ENCODE measurements at places on chromosomes 5 and 9.

- no peak for DNase-seq
Measured at GRCh38 chr5:80986382-80986781, 26.2 kb downstream of the RASGRF2 start.

GRCh38 chr5:71957292-71957898 lies 149.9 kb upstream of the MAP1B start:
- no peak for DNase-seq

DNA sequence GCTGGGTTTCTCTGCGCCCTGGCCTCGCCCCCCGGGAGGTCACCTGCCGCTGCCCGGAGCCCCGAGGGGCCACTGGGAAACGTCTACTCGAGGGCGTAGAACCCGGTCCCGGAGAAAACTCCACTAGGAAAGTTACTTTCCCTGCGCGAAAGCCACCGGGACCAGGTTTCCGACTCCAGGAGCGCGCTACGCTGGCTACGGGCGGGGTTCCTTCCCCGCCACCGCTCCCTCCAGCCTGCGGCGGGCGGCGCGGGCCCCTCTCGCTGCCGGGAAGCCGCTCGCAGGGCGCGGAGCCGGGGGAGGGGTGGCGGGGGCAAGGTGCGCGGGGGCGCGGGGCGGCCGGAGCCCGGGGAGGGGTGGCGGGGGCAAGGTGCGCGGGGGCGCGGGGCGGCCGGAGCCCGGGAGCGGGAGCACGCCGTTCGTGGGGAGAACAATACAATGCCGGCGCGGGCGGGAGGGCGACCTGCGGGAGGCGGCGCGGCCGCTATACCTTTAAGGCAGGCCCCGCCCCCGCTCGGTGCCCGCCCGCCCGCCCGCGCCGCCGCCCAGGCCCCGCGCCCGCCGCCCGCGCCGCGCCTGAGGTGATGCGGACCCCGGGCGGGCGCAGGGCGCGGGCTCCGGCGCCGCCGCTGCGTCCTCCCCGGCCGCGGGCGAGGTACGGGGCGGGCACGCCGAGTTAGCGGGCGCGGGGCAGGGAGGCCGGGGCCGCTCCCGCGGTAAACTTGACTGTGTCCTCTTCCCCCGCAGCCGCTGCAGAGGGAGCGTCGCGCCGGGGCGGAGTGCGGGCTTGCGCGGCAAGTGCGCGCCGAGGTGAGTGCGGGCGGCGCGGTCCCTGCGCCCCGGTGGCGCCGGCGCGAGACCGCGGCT lies 278.1 kb downstream of the AOPEP start:
- DNase-seq = no peak

- no peak for DNase-seq
Measured at GRCh38 chr5:71790433-71790832, 71.4 kb downstream of the CARTPT start.

- DNase-seq = no peak
Measured at GRCh38 chr5:125823572-125823971, 599.6 kb upstream of the GRAMD2B start.

GRCh38 chr9:121596515-121596914 lies 54.9 kb upstream of the DAB2IP start:
- DNase-seq = no peak

- no peak for DNase-seq
Measured at GRCh38 chr5:52910071-52910470, 79.1 kb upstream of the ITGA2 start.

DNA sequence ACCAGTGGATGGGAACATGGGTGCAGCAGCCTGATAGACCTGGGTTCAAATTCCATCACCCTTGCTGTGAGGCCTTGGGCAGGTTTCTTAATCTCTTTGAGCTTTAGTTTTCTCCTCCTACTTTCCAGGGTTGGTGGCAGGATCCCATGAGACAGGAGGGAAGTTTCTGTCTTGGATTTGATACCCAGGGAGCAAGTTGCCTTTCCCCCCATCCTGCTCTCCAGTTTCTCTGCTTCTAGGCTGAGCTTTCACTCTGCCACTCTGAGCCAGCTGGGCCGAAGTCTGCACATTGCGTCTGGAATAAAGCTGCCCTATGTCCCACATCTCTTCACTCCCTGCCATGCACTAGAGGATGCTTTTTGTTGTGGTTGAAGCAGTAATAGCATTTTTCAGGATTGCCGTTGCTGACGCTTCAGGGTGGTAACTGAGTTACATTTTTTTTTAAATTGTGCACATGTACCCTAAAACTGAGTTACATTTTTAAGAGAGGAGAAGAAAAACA lies 40.5 kb upstream of the ANGPTL2 start:
- no peak for DNase-seq

Data from HCT116 (cell line).